ENCODE measurements at places on chromosomes 1 and 21. TPM values are rescaled to one million over a fixed set of nuclear protein-coding genes. Genes with fewer than 3 reads are reported as not detected.

DNA sequence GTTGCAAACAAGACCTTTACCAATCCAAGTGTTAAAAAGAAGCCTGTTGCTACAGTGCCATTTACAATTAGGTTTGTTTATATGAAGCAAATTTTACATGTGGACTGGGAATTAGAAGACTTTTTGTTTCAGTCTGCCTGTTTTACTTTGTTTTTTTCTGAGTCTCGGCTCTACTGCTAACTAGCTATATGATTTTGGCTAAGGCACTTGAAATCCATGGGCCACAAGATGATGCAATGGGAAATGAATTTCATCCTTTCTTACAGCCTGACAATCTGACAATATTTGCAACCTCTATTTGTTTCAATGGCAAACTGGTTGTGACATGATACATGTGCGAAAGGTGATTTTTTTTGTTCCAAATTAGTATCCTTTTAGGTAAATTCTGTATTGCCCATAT lies 3.7 kb upstream of the PEX11B start:
- no peaks in the 10 kb centered on the region for H3K27me3 ChIP-seq
- no peak overlapping the region for H3K27ac ChIP-seq
- peaks cover 31% of the 10 kb centered on the region for H3K4me1 ChIP-seq
- H3K4me3 ChIP-seq: no peak overlapping the region
- H3K36me3 ChIP-seq: peaks cover 13% of the 10 kb centered on the region
- DNase-seq: no peak

DNA sequence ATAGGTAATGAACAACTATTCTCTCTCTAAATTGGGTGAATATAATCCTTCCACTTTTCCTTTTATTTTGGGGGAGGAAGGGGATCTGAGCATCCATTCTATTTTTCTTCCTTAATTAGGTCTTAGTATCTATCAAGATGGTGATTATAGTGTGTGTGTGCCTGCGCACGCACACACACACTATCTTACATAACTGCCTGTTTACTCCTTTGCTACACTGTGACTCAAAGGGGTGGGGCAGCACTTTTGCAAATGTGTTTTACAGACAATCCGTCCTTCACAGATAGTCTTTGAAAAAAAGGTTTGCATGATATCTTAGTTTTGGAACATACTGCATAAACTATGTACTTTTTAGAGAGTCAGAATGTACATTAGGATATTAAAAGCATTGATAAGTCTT lies 191.5 kb downstream of the SDCCAG8 start:
- no peak overlapping the region for H3K4me3 ChIP-seq
- no peak overlapping the region for H3K27ac ChIP-seq
- H3K27me3 ChIP-seq: no peaks in the 10 kb centered on the region
- peaks cover 15% of the 10 kb centered on the region for H3K36me3 ChIP-seq
- DNase-seq: no peak

Gene HMCN1
- total RNA-seq: 0.55 TPM

DNA sequence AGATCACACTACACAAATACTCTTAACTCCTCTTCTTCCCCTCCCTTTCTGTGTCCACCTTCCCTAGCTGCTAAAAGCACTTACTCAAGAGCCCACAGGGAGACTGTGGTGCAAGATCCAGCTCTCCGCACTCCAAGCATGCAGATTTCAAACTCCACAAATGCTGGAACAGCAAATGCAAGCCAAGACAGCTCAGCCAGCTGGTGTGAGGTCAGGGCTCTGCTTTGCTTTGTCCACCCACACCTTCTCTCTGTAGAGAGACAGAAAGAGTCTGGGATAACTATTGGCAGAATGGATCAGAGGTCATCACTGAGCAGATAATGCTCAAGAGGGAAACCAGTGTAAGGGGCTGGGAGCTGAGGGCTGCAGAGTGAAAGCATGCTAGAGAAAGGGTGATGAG lies 45.2 kb upstream of the DPT start:
- no peak overlapping the region for H3K4me3 ChIP-seq
- DNase-seq: no peak
- no peak overlapping the region for H3K27ac ChIP-seq
- peaks cover 9% of the 10 kb centered on the region for H3K27me3 ChIP-seq
- no peaks in the 10 kb centered on the region for H3K36me3 ChIP-seq
- H3K4me1 ChIP-seq: no peaks in the 10 kb centered on the region

Gene POU3F1
- total RNA-seq: 0.83 TPM

Gene SIKE1
- total RNA-seq: 72.7 TPM

GRCh38 chr1:42944246-42944928 lies 14.3 kb downstream of the SLC2A1 start:
- no peaks in the 10 kb centered on the region for H3K27me3 ChIP-seq
- H3K4me1 ChIP-seq: peaks cover 84% of the 10 kb centered on the region
- peak overlapping the region; percentile 80 for H3K27ac ChIP-seq

DNA sequence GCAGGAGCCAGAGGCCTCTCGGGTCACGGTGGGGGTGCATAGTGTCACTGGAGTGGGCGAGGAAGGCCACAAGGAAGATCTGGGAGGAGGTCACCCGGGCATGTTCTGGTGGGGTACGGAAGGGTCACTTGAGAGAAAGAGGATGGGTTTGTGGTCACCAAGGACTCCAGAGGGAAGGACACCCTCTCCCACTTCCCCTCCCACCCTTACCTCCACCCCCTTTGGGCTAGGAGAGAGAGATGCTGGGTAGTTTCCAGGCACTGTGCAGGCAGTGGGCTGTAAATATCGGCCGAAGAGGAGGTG lies 703 bp downstream of the AMIGO1 start:
- peaks cover 22% of the 10 kb centered on the region for H3K27me3 ChIP-seq
- H3K4me1 ChIP-seq: peaks cover 49% of the 10 kb centered on the region
- peak overlapping the region; percentile 83 for H3K4me3 ChIP-seq
- peak overlapping the region; percentile 64 for H3K27ac ChIP-seq
- no peak for DNase-seq
- H3K36me3 ChIP-seq: peaks cover 10% of the 10 kb centered on the region

GRCh38 chr1:174118751-174119150 lies 40.6 kb upstream of the RABGAP1L start:
- H3K36me3 ChIP-seq: no peaks in the 10 kb centered on the region
- peaks cover 2% of the 10 kb centered on the region for H3K4me1 ChIP-seq
- no peaks in the 10 kb centered on the region for H3K27me3 ChIP-seq
- no peak overlapping the region for H3K27ac ChIP-seq

DNA sequence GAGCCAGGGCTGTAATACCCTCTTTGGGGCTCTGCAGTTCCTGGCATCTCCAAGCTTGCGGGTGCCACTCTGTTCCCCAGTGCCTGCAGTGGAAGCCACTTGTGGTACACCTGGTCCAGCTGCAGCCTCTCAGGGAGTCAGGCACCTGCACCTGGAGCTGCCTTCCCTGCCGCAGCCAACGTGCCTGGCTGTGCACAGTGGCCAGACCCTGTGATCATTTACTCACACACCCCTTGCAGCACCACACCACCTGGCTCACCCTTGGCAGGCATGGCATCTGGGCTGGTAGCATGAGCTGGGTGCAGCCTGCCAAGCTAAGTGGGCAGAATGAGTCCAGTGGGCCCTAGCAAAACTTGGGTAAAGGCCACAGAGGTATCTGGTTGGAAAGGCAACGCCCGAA lies 51.1 kb upstream of the NTPCR start:
- no peak for DNase-seq
- no peak overlapping the region for H3K4me3 ChIP-seq
- H3K27ac ChIP-seq: no peak overlapping the region
- H3K36me3 ChIP-seq: peaks cover 1% of the 10 kb centered on the region

Gene FMO5
- 0.86 TPM for total RNA-seq

Gene CCDC185
- total RNA-seq: not detected

Gene REN
- not detected for total RNA-seq
